ENCODE measurements at places on chromosomes 11 and 22.

GRCh38 chr22:19716829-19717105, 2.5 kb downstream of the SEPTIN5 start:
- peaks cover 59% of the 10 kb centered on the region for H3K27me3 ChIP-seq
- peaks cover 26% of the 10 kb centered on the region for H3K36me3 ChIP-seq
- H3K27ac ChIP-seq, result no peak overlapping the region
- no peak for DNase-seq
- no peaks in the 10 kb centered on the region for H3K4me1 ChIP-seq

DNA sequence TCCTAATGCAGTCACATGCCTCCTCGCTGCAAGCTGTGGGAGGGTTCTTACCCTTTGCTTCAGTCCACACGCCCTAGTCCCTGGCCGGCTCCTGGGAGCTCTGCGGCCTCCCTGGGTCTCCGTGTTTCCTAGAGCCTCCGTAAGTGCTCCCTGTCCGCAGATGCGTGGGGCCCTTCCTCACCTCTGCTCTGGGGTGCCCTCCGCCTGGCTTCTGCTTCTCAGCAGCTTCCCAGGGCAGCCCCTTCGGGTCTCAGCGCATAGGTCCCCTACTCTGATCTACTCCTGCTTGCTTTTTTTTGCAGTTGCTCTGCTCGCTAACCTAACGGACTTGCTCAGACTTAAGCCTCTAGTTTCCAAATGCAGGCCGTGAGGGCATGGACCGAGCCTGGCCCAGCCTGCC, 22.4 kb downstream of the CAPN1 start:
- H3K4me1 ChIP-seq, result no peaks in the 10 kb centered on the region
- peaks cover 47% of the 10 kb centered on the region for H3K36me3 ChIP-seq
- H3K27ac ChIP-seq, result no peak overlapping the region
- no peak overlapping the region for H3K4me3 ChIP-seq
- DNase-seq, result no peak

DNA sequence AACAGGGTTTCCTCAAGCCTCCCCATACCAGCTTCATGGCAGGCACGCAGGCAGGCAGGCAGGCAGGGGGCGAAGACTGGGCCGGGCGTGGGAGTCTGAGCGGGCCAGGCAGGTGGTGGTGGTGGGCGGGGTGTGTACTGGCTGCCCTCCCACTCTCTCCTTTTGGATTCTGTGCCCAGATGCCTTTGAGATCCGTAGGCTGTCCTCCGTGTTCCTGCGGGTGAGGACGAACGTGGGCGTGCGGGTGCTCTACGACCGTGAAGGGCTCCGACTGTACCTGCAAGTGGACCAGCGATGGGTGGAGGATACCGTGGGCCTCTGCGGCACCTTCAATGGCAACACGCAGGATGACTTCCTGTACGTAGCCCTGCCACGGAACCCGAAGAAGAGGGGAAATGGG, 23.0 kb downstream of the OTOG start:
- H3K4me1 ChIP-seq, result no peaks in the 10 kb centered on the region
- H3K36me3 ChIP-seq, result no peaks in the 10 kb centered on the region
- peaks cover 88% of the 10 kb centered on the region for H3K27me3 ChIP-seq
- no peak overlapping the region for H3K27ac ChIP-seq

GRCh38 chr11:81033779-81034540, 1593.1 kb upstream of the TENM4 start:
- no peaks in the 10 kb centered on the region for H3K4me1 ChIP-seq
- no peaks in the 10 kb centered on the region for H3K27me3 ChIP-seq
- H3K36me3 ChIP-seq, result no peaks in the 10 kb centered on the region
- H3K4me3 ChIP-seq, result no peak overlapping the region
- DNase-seq, result no peak

DNA sequence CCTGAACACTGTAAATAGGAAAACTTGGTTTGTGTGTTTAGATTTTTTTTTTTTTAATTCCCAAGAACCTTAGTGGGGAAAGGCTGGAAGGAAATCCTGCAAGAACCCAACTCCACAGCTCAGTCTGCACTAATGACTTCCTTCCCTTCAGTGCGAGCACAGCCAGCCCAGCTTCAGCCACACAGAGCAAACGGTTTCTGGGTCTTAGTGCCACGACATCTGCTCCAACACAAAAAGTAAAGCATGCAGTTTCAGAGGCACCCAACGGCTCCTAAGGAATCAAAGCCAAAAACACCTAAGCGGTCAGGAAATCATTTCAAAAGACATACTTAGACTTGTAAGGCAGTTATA, 236.1 kb downstream of the TTC28 start:
- peak overlapping the region; percentile 67 for H3K4me3 ChIP-seq
- peaks cover 50% of the 10 kb centered on the region for H3K27me3 ChIP-seq
- H3K4me1 ChIP-seq, result peaks cover 8% of the 10 kb centered on the region
- DNase-seq, result peak; percentile 11

- H3K4me3 ChIP-seq, result no peak overlapping the region
- no peaks in the 10 kb centered on the region for H3K36me3 ChIP-seq
- H3K27me3 ChIP-seq, result no peaks in the 10 kb centered on the region
- H3K4me1 ChIP-seq, result no peaks in the 10 kb centered on the region
Measured at GRCh38 chr11:74185285-74185684, 14.2 kb downstream of the PPME1 start.

Data from Calu3 (cell line).